Activated CD4-positive, alpha-beta T cell treated with anti-CD3 and anti-CD28 coated beads for 24 hours (primary cell): ENCODE measurements at places on chromosomes 6 and 20.

DNA sequence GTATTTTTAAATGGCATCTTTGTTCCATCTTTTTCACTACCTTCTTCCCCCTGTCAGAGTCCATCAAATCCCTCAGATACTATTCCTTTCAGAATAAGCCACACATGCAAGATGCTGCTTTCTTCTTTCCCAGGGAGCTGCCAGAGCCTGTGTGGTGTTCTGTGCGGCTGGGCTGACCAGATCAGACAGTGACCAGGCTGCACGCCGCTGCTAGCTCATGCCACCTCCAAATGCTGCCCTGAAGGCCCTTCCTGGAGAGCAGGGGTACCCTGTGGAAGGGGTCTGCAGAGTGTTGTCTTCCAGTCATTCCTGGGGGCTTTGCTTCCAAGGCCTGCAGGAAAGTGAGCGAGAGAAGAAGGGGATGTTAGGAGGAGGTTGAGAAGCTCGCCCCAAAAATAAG is 179.1 kb upstream of the SUPT3H start:
- DNase-seq: no peak

- no peak for DNase-seq
These were observed 582.2 kb upstream of the FLRT3 start for GRCh38 chr20:14919501-14920081.

- DNase-seq: no peak
These were observed 60.6 kb upstream of the RIPOR2 start for GRCh38 chr6:24996269-24996836.

GRCh38 chr20:60935971-60936370 is 316.1 kb upstream of the CDH4 start:
- DNase-seq: no peak

GRCh38 chr6:20997143-20997769 is 463.0 kb downstream of the CDKAL1 start:
- DNase-seq: no peak

DNA sequence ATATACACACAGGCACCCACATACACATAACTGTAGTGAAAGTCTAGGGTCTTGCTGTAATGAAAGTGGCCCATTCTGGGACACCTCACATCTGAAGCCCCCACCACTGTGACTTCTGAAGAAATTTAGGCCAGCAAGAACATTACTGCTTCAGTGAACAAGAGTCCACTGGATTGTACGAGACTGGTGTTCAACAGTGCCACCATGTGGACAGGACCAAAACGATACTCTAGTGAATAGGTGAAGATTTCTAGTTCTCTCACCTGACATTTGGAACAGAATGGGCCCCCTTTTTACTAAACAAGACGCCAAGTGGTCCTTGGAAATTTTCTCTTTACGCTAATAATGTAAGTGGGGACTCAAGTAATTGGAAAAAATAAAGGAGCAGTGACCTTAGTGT is 156.9 kb downstream of the MAFB start:
- DNase-seq: no peak

GRCh38 chr20:16007164-16007563 is 566.1 kb downstream of the KIF16B start:
- DNase-seq: no peak

DNA sequence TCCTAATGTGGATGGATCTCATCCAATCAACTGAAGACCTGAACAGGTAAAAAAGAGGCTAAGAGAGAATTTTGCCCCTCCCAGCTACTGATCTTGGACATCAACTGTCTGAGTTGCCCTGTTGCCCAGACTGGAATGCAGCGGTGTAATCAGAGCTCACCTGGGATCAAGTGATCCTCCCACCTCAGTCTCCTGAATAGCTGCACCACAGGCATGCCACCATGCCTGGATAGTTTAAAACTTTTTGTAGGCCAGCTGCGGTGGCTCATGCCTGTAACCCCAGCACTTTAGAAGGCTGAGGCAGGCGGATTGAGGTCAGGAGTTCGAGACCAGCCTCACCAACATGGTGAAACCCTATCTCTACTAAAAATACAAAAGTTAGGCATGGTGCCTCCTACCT is 34.9 kb upstream of the GCNT2 start:
- no peak for DNase-seq

DNA sequence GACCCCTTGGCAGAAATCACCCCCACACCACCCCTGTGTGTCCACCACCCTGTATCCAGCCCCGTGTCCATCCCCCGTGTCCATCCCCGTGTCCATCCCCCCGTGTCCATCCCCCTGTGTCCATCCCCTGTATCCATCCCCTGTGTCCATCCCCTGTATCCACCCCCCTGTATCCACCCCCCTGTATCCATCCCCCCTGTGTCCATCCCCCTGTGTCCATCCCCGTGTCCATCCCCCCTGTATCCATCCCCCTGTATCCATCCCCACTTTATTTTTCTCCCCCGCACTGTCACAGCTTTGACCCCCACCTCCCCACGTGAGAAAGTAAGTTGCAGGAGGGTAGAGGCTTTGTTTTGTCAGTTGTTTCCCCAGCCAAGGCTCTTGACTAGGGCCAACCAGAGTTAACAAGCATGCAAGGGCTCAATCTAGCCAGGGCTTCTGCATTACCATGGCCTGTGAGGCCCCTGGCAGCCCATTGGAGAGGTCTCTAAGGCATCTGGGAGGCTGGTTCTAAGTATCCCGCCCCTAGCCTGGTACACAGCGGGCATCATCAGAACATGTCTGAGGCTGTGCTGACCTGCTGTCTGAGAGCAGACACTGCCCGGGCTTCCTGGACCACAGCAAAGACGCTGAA is 18.1 kb upstream of the SIRPA start:
- no peak for DNase-seq

DNA sequence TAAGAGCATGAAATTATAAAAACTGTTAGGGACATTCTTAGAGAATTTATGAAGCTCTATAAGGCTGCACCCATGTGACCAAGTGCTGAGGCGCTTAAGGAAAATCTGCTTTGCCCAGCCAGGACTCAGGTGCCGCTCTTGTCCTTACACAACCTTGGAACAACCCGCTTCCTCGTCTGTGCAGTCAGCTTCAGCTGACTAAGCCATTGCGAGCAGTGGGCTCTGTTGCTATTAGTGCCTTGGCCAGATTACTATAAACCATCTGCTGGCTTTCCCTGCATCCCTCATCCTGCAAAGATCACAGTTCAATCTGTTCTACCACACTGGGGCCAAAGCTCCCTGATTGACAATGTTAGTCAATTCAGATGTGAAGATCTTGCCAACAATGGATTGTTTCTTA is 89.1 kb upstream of the E2F3 start:
- no peak for DNase-seq

DNA sequence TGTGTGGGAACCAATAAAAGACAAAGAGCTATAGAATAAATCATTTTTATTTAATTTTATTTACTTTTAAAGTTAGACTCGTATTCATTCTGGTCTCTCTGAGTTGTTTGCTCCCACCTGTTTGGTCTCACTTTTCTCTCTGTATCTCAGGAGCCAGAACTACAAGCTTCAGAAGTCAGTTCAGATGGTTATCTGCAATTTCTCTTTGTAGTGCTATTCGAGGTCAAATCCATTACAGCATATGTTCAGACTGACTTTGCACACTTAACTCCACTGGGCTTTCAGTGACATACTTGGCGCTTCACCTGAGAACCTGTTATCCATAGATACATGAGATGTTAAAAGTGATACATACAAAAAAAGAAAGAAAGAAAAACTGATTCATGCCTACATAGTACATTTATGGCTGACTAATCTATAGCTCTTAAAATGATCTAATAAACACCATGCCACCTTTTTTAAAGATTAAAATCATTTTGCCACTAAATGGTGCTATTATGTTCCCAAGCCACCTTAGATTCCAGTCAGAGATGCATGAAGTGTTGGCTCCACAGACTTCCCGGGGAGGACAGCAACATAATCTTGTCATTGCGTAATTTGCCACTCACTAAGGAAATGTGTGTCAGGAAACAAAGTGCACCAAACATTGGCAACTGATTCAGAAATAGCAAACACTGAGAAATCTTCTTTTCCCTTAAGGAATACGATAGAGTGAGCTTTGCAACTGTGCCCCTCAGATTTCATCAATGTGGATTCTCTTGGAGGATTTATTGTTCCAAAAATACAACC is 396.7 kb downstream of the HACE1 start:
- no peak for DNase-seq

DNA sequence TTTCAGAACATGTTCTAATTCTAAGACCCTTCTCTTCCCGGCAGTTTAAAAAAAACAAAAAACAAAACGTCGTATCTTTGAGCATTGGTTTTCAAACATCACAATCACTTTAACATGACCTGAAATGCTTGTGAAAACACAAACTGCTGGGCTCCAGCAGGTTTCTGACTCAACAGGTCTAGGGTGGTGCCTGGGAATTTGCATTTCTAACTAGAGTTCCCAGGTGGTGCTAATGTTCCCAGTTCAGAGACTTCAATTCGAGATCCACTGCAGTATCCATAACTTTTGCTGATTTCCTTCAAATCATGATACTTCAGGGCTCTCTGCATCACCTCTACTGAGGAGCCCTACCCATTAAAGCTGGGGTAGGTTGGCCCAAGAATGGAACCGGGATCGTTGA is 850 bp upstream of the SMPDL3A start:
- no peak for DNase-seq

- DNase-seq: no peak
These were observed 215.2 kb upstream of the TAB2 start for GRCh38 chr6:149102324-149102723.

DNA sequence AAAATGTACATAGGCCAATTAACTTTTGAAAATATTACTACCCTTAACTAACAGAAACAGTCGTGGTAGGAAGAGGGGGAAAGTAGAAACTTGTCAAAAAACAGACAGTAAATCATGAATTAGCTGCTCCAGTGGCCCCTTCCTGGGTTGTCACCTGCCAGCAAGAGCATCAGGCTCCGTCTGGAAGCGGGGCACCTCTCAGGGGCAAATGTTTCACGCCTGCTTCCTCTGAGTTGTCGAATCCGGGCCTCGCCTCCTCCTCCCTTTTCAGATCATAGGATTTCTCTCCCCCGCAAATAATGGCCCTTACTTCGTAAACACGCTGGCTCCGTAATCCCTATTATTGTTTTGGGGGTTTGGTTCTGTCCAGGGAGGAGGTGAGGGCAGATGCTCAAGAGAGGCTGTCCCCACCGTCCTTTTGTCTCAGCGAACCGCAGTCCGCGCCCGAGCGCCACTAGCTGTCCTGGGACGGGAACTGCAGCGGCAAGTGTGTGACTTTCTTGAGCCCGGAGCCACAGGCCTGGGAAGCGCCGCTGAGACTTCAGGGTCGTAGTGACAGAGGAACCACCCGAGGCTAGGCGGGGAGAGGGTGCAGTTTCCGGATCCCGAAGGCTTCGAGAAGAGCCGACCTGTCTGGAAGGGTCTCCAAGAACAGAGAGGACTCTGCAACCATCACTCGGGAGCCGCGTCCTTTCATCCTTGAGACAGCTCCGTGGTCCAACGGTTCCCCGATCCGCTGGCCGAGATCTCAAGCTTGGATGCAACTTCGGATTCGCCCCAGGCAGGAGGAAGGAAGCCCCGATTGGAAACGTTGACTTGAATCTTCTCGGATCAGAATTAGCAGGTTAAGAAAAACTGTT is 214.5 kb upstream of the ZNF184 start:
- DNase-seq: peak; percentile 61

- DNase-seq: no peak
These were observed 147.4 kb upstream of the HTR1E start for GRCh38 chr6:86789779-86790411.
